ENCODE measurements at places on chromosomes 2 and 18.

- DNase-seq: no peak
Observed at GRCh38 chr2:231286964-231287363, 88.5 kb downstream of the ARMC9 start.

- DNase-seq: no peak
Observed at GRCh38 chr2:226600184-226600583, 199.4 kb downstream of the IRS1 start.

GRCh38 chr2:112290088-112290487, 14.7 kb downstream of the ZC3H6 start:
- no peak for DNase-seq

GRCh38 chr2:90221300-90221651, 1529.8 kb downstream of the RPIA start:
- no peak for DNase-seq

GRCh38 chr2:105382177-105382576, 16.7 kb downstream of the FHL2 start:
- DNase-seq: no peak

DNA sequence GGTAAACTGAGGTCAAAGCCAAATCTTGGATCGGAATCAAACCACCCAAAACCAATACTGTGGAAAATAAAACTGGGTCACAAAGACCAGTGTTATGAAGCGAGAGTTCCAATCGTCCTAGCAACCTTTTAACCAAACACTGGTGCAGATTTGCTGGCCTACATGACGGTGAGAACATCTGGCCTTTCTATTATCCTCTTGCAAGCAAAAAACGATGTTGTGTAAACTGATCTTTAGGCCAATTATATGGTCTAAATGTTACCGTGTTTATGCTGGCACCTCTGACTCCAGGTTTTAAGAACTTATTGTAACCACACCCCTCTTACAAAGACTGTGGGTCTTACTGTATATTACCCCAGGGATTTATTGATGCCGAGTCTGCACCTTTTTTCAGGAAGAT, 145.9 kb downstream of the GFPT1 start:
- DNase-seq: no peak

- DNase-seq: no peak
Observed at GRCh38 chr2:20179755-20180594, 45.0 kb downstream of the SDC1 start.

DNA sequence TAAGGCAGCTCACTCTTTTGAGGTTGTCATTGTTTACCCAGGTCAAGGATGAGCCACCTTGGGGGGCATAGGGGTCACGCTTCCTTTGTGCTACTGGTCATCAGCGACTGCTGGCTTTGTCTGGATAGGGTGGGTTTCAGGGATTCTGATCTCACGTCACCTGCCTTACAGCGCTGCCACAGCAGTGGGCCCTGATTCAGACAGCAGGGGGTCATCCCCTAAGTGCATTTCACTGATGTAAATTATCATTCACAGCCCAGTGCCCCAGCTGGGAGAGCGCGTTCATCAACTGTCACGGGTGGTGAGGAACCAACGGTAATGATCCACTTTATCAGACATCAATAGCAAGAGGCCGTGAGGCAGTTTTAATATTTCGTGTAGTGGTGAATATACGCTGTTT, 291.2 kb downstream of the NEDD4L start:
- DNase-seq: no peak

DNA sequence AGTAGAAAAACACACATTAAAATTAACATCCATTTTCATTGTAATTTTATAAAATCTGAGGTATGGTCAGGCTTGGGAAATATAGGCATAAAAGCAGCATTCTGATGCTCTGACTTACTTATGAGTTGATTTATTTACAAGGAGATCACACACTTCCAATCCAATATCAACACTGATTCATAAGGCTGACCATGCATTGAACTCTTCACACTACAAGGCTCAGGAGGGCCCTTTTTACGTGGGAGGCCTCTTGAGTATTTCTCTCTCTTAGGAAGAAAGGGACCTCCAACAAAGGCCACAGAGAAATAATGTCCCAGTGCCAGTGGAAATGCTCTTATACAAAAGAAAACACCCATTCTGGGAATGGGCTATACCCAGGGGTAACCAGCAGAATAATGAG, 222.8 kb downstream of the NAPG start:
- no peak for DNase-seq

- DNase-seq: no peak
Observed at GRCh38 chr18:75521816-75522215, 94.3 kb upstream of the SMIM21 start.

- DNase-seq: no peak
Observed at GRCh38 chr2:60029566-60029883, 523.9 kb downstream of the BCL11A start.

GRCh38 chr18:72542342-72542741, 1.8 kb downstream of the CBLN2 start:
- no peak for DNase-seq

DNA sequence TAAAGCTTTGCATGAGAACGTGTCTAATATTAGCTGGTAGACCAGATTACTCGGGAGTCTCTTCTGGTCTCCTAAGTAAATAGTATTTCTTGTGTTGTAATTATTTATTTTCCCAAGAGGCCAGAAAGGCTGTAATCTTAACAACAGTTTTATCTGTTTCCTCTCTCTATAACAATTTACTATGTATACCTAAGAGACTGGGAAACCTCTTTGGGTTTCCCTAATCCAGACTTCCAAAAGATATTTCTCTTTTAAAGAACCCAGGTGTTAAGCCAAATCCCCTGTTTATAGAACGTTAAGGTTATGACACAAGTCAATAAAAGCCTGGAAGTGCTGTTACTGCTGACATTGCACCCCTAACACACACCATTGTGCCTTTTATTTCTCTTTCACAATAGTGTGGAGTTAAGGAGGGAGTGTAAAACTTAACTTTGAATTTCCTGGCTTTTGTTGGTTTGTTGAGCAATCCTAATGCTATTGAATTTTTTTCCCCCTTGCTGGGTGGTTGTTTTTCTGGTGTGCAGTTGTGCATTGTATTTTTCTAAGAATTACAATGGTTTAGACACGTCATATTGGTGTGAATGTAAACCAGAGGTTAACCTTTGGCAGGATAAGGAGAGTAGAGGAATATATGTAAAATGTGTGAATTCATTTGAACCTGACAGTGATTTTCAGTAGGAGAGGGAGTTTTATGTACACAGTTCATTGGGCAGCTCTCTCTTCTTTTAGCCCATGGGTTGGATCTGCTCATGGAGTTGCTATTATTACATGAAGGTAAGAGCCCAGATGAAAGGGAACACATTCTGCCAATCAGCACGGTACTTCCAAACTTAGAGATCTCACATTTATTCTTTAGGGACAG, 192.8 kb downstream of the MTX2 start:
- no peak for DNase-seq

DNA sequence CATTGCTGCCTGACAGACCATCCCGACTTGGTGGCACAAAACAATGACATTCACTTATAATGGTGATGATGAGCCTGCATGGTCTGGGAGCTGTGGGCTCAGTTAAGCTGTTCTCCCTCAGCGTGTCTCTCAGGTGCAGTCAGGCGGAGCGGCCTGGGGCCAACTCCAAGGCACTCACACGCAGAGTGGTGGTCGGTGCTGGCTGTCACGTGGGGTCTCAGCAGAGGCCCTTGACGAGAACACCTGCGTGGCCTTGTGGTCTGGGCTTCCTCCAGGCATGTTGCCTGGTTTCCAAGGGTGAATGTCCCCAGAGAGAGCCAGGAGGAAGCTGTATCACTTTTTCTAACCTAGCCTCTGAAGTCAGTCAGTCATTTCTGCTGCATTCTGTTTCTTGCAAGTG, 29.8 kb downstream of the ARMC9 start:
- no peak for DNase-seq

DNA sequence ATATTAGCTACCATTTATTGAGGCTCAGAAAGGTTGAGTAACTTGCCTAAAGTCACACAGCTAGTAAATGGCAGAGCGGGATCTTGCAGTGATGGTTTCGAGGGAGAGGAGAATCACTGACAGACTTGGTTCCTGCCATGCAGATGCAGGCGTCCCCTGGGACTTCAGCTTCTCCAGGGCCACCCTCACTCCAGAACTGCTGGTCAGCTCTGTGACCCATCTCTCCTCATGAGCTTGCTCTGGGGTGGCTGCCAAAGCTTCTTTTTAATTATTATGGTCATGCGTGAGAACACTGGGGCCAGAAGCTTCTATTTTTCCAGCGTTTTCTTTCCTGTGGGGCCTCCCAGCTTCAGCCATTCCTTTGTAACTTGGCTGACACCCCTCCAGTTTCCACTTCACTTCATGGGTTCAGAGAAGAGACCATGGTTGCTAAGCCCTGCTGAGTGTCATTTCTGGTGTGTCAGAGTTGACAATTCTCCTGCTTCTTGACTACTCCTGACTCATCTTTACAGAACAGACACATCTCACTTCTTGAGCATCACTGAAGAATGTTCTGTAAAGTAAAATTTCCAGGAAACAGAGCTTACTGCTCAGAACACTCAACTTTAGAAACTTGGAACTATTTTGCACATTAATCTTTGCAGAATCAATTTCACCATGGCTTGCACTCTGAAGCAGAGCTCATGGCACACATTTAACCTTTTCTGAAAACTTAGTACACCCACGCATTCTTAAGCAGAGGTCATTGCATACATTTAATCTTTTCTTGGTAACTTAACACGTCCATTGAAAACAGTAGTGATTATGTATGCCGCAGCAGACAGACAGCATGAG, 70.4 kb downstream of the IL1R2 start:
- DNase-seq: no peak

DNA sequence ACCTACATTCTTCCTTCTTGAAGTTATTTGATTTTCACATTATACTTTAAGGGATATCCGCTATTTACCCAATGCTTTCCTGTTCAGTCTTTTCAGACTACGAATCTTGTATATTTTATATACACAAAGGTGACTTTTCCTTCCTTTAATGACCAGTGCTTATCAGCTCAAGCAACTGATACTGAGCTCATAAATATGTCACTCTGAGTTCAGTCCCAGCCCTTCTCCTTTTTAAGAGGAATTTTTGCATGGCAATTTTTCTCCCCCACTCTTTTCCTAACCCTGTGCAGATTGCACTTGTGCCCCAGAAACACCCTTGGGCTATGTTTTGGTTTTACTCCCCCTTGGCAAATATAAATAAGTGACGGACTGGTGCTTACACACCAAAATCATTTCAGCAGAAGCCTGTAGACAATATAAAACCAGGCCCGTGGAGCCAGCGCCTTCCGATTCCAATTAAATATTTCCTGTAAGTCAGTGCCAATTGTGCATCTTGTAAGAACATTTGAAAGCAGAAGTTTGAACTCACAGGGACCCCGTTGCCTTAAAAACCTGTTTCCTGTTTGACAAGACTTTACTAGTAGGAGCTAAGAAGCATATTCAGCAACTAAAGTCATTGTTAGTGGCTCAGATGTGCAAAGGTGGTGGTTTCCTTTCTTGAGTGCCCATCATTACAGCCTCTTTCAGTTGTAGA, 66.3 kb upstream of the GATA6 start:
- DNase-seq: no peak

GRCh38 chr2:202237787-202238233, 587 bp downstream of the SUMO1 start:
- DNase-seq: no peak

DNA sequence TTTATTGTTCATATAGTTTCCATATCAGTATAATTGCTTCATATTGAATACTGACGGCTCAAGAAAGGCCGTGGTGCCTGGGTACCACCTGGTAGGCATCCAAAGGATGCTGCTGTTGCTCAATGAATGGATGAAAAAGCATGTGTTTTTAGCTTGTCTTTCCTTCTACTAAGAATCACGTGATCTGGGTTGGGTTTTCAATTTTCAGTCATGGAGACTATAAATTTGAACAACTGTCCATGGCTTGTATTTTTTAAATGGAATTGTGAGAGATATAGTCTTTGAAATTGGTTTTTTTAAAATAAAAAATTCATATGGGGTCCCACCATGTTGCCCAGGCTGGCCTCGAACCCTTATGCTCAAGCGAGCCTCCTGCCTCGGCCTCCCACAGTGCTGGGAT, 25.3 kb downstream of the EMILIN2 start:
- DNase-seq: no peak

DNA sequence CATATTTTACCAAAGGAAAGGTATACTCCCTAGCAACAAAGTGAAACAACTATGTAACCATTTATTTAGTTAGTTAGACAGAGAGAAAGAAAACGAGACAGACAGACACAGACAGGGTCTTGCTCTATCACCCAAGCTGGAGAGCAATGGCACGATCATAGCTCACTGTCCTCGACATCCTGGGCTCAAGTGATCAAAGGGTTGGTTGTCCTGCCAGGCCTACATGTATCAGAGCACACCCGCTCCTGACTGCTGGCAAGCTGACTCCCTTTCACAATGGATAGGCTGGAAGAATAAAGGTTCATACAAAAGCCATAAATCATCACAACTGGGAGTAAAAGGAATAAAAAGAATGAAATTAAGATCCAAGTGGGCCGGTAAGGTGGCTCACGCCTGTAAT, 53.5 kb downstream of the ATL2 start:
- DNase-seq: no peak

DNA sequence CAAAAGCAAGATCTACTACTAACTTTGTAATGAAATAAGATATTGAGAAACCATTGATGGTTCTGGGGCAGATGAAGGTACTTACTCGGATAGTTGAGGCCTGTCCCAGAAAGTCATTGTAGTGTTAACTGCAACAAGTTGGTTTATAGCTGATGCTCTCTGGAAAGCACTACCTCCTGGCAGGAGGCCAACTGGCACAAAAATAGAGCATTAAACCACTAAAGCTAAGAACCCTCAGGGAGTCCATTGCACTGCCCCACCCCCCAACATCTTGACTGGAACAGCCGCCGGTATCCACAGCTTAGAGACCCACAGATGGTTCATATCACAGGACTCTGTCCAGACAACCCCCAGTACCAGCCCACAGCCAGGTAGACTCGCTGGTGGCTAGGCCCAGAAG, 552.5 kb upstream of the CRIM1 start:
- no peak for DNase-seq

- no peak for DNase-seq
Observed at GRCh38 chr2:144201868-144202468, 318.0 kb downstream of the ZEB2 start.

GRCh38 chr2:57330447-57330846, 716.2 kb upstream of the VRK2 start:
- no peak for DNase-seq

GRCh38 chr18:26656944-26657536, 108.7 kb upstream of the KCTD1 start:
- peak; percentile 17 for DNase-seq

DNA sequence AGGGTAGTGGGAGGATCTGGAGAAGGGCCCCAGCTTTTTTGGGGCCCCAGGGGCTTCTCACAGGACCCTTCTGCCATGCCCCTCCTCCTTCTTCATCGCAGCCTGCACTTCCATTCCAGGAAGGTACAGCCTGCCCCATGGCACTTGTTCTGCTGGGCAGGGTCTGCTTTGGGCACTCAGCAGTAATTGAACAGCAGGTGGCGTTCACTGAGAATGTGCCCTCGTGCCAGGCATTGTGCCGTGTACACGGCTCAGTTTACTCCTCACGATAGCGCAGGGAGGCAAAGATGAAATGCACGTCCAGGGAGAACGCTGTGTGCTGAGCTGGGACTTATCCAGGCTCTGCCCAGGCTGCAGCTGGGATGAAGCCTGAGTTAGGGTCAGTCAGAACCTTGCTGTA, 54.8 kb upstream of the ASB18 start:
- no peak for DNase-seq

Measured in amniotic stem cell (primary cell).